CD4-positive, CD25-positive, alpha-beta regulatory T cell (primary cell): ENCODE measurements at places on chromosomes 7 and 10. TPM values are rescaled to one million over a fixed set of nuclear protein-coding genes. Genes with fewer than 3 reads are reported as not detected.

PRLHR gene
- not detected for polyA plus RNA-seq

DNA sequence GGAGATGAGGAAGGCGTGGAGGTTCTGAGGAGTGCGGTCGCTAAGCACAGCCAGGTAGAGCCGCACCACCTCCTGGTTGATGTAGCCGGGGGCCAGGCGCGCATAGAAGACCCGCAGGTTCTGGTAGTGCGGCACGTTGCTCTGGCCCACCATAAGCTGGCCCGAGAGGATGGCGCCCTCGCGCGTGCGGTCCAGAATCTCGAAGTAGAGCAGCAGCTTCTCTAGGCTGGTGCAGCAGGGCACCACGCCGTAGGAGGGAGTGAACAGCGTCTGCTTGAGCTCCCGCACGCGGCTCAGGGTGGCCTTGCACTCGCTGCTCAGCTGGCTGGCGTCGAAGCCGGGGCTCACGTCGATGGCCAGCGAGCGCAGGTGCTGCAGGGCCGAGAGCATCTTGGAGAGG lies 77.8 kb upstream of the TNRC18 start:
- no peak for DNase-seq

GRCh38 chr10:46309511-46310142 lies 22.8 kb downstream of the ANTXRL start:
- DNase-seq = no peak

GRCh38 chr7:107394276-107394675 lies 75.6 kb upstream of the GPR22 start:
- DNase-seq = no peak

POMZP3 gene
- polyA plus RNA-seq = 3.1 TPM

MPP7 gene
- polyA plus RNA-seq = 6.8 TPM

DNA sequence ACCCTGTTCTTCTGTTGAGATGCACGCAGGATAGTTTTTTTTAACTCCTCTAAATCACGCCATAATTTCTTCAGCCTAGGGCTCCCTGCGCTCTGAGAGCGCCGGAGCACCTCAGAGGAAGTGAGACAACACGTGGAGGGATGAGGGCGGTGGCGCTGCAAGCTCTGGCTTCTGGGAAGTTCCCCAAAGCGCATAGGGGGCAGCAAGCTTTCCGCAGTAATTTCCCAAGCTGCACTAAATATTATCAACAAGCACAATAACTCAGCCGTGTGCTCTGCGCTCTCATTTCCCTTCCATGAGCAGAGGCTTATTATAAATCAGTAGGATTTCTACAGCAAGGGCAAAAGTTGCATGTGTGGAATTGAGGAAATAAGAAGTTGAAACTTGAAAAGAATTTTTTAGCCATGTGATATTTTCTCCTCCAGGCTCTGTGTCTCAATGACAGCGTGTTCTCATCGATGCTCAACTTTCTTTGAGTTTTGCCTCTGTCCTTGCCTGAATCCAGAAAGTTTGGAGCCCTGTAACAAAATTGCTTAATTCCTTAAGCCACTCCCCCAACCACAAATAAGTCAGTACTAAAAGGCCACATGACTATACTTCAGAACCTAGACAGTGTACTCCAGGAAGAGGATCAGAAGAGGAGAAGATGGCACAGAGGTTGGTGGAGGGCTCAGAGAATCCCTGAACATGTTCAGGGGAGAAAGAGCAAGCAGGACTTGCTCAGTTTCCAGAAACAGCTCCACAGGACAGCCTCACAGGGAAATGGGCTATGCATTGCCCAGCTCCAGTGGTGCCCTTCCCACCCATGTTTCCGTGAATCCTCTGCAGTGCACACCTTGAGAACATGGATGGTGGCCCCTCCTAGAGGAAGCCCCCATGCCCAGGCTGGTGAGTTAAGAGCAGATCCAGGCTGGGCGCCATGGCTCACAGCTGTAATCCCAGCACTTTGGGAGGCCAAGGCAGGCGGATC lies 221.5 kb upstream of the GHITM start:
- no peak for DNase-seq

VPS37D gene
- polyA plus RNA-seq = not detected

DNA sequence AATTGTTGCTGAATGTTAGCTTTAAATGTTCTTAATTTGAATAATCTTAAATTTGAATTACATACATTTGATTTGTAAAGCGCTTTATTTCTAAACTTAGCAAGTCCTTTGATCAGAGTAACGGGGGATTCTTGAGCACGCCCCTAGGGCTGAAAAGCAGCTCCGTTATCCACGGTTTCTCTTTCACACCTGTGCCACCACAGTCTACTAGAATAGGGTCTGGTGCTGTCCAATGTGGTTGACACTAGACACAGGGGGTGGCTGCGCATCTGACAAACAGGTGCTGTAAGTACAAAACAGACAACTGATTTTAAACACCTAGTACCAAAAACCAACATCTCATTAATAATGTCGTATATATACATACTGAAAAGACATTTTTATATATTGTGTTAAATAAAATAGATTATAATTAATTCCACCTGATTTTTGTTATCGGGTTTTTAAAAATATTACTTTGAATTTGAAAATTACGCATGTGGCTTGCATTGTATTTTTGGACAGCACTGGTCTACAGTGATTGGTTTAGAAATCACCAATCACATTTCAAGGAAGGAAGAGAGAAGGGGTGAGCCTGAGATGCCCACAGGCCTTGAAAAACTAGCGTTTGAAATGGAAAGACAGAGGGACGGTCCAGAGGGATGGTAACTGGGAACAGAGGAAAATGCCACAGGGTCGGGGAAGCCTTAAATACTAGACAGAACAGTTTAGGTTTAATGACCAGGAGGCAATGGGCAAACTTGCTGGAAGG lies 7.3 kb downstream of the SEPHS1 start:
- DNase-seq = peak; percentile 10

GRCh38 chr10:61503051-61503450 lies 49.9 kb upstream of the TMEM26 start:
- DNase-seq = no peak

DNA sequence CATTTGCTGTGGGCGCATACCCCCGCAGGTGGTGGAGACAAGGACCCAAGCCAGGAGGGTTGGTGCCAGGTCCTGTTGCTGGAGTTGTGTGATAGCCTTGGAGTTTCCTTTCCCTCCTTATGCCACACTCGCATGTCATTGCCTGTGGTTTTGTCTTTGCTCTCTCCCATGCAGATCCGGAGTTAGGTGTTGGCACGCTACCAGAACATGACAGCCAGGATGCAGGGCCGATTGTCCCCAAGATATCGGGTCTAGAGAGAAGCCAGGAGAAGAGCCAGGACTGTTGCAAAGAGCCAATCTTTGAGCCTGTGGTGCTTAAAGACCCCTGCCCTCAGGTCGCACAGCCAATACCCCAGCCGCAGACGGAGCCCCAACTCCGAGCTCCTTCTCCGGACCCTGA lies 369.2 kb upstream of the GALNT17 start:
- no peak for DNase-seq

GRCh38 chr7:135265637-135266036 lies 32.0 kb downstream of the STRA8 start:
- no peak for DNase-seq

DNA sequence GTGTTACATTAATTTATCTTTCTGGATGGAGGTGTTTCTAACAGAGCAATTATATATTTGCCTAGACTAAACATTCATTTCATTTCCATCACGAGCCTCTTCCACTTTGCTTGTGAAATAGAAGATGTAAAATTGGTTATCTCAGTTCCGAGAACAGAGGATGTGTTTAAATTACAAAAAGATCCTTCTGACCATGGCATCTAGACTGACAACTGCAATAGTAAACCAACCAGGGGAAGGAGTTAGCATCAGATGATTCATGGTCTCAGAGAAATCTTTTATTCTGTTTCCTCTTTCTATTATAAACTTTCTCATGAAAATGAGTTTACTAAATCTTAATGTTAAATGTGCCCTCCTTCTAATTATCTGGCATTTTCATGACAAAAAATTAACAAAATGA lies 149.8 kb upstream of the WDR11 start:
- no peak for DNase-seq

DNA sequence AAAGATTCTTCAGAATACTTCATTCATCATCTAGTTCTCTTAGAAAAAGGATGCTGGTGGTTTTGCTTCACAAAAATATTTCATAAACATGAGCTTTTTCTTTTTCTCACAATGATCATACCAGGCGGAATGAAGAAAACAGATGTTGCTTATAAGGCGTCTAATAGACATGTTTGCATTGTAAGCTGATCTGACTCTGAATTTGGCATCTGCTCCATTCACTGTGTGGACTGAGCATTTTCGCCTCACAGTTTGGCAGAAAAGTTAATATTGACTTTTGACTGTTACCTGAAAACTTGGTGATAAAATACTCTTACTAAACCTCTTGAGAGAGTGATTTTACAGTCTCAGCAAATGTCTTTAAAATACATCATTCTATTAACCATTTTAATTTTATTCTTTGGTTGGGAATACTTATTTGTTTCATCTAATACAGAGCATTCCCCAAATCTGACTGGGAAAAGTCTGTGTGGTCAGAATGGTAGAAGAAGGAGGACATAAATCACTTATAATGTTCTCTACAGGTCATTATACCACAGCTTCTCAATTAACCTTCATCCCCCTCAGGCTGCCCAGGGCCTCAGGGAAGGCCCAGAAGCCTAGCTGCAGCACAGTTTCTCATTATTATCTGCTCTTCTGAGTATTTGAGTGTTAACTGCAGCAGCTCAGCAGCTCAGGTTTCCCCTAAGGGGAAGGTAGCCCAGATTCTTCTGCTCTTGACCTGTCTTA lies 121.6 kb upstream of the KAT6B start:
- DNase-seq = no peak

DNA sequence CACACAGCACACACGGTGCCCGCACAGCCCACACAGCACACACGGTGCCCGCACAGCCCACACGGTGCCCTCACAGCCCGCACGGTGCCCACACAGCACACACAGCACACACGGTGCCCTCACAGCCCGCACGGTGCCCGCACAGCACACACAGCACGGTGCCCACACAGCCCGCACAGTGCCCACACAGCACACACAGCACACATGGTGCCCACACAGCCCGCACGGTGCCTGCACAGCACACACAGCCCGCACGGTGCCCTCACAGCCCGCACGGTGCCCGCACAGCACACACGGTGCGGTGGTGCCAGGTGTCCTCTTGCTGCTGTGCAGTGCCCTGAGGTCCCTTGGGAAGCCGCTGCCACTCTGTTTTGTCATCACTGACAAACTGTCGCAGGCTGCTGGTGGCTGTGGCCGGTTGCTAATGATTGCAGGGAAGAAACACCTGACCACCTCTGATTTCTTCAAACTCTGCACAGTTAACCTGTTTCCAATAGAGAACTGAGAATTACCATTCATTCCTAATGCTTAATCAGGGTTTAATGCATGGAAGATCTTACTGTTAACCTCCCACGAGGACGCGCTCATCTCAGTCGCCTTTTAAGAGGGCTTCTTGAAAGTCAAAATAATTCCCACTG lies 66.9 kb downstream of the GLRX3 start:
- DNase-seq = no peak

DNA sequence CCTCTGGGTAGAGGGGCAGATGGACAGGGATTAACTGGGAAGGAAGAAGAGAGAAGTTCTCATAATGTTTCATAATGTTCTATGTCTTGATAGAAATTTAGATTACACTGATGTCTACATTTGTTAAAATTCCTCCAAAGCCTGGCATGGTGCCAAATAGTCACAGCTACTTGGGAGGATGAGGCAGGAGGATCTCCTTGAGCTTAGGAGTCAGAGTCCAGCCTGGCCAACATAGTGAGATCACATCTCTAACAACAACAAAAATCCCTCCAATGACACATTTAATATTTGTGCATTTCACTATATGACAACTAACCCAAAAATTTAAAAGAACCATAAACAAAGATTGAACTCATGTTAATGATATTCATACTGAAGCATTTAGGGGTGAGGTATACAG lies 33.0 kb upstream of the PPP1R3C start:
- no peak for DNase-seq

DNA sequence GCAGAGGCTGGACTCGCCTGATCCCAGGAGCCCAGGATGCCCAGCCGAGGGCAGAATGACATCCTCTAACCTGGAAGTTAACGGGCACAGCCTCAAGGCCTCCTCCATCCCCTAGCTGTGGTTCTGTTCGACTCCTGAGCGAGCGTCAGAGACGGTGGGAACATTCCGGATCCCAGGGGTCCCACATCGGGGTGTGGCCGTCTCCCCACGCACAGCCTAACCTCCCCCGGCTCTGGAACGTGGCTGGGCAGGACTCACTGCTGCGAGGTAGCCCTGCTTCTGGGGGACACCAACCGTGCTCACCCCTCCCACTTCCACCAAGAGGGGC lies 8.4 kb downstream of the FOXL3 start:
- no peak for DNase-seq

DNA sequence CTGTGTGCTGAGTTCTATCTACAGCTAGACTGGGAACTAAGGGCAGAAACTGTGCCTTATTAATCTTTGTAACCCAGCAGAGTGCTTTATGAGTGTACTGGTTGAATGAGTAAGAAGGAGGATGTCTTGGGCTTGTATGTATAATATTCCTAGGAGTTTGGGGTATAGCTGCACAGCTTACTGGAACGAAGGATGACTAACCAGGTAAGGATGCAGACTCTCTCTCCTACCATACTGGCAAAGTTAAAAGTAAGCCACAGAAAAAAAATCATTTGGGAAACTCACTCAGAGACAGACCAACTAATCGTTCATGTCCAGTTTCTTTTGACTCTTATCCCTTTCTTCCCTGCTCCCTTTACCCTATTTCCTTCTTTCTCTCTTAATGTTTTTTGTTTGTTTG lies 1.4 kb upstream of the DHTKD1 start:
- DNase-seq = no peak

GRCh38 chr7:47757921-47758411 lies 176.1 kb upstream of the TNS3 start:
- no peak for DNase-seq

AFAP1L2 gene
- 3.5 TPM for polyA plus RNA-seq

BTRC gene
- polyA plus RNA-seq = 7.3 TPM

DNA sequence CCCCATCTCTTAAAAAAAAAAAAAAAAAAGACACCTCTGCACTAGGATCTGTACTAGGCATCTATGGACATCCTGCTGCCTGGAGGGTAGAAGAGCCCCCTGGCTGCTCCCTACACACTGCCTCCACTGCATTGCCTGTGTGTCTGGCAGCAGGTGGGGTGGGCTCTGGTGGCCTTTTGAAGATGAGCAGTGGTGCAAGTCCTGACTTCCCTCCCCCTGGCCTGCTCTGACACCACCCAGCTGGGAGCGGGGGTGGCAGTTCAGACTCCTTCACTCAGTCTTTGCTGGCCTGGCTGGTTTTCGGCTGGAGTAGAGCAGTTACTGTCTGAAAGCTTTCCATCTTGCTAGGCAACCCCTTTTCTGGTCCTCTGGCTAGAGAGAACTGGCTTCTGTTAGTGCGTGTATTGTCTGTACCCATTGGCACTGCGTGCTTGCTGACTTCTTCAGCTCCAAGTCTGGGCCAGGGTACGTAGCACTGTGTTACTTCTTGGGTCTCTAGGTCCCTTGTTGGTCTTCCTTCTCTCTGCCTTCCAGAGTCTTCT lies 17.6 kb downstream of the C10orf62 start:
- DNase-seq = no peak

DNA sequence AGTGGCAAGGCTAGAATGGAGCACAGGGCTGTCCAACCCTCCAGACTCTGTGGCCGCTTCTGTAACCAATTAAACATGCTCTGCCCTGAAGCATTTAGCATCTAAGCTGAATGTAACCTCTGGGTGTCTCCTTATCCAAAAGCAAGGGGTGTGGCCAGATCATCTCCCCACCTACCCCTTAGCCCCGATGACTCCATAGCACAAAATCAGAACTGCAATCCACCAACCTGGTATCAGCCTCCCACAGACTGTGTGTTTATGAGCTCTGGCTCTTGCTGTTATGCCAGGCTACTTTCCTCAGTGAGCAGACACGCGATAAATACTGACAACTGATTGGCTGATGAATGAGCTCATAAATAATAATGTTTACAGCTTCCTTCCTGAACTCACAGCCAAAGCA lies 3.2 kb downstream of the FRMD4A start:
- no peak for DNase-seq
